Stomach (tissue), 19 donors: ENCODE measurements at places on chromosomes 2 and 18.
A peak's percentile ranks its signal among the peaks of the same experiment; 100 is the strongest.

DNA sequence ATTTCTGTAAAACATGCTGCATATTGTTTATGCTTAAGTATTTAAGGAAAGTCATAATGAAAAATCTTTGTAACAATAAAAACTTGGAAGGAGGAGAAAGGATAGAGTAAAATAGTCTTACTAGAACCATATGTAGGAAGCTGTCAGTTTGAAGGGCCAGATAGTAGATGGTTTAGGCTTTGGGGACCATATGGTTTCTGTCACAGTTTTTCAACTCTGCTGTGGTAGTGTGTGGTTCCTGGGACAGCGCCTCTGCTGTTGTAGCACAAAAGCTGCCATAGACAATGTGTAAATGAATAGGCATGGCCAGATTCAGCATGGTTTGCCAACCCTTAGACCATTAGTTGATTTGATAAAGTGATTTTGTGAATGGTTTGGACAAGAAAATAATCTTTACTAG, 75.5 kb downstream of the SLC39A10 start:
- DNase-seq: no peak

DNA sequence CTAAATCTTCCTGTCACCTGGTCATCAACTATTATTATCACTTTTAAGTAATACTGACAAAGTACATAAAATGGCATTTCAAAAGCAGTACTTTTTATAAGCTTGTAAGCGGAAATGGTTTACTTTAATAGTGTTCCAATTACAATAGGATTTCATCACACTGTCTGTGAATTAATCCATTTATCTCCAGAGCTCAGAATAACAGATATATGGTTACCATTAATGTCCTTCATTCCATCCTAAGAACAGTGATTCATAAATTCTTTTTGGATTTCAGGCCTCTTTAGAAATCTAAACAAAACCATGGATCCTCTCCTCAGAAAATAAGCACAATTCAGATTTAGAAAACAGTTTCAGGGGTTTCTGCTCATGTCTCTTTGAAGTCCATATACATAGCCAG, 68.4 kb downstream of the PID1 start:
- DNase-seq: no peak

DNA sequence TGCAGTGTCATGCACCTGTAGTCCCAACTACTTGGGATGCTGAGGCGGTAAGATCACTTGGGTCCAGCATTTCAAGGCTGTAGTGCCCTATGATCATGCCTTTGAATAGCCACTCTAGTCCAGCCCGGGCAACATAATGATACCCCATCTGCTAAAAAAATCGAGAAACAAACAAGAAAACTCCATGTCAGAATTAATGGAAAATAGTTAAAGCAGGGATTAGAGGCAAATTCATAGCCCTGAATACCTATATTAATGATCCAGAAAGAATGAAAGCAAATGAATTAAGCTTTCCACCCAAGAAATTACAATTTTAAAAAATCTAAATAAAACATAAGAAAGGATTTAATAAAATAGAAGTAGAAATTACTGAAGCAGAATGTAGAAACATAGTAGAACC, 143.0 kb downstream of the MYO3B start:
- no peak for DNase-seq

GRCh38 chr2:40208463-40208862, 243.4 kb downstream of the SLC8A1 start:
- no peak for DNase-seq

- no peak for DNase-seq
Observed at GRCh38 chr18:48872234-48873145, 78.3 kb downstream of the SMAD7 start.

- DNase-seq: peak; percentile 42
Observed at GRCh38 chr2:29066997-29067605, 7.2 kb downstream of the PCARE start.

DNA sequence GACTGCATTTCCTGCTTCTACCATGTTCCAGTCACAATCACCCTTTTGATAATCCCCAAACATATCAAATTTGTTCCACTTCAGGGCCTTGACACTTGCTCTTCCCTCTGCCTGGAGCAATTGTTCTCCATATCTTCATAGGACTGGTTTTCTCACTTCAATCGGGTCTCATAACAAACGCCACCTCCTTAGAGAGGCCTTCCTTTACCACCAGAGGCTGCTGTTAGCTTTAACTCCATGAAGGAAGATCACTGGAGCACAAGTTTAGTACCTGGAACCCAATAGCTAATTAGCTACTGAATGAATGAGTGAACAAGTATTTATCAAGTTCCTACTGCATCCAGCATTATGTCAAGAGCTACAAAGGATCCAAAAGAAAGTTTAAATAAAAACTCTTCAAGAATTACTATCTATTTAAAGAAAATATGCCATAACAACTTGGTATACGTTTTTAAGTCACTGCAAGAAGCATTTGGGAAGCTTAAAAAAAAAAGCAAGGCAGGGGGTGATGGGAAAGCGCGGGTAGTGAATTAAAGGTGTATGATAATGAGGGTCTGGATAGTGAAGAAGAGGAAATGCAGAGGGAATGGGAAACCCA, 58.8 kb downstream of the BAZ2B start:
- peak; percentile 59 for DNase-seq

DNA sequence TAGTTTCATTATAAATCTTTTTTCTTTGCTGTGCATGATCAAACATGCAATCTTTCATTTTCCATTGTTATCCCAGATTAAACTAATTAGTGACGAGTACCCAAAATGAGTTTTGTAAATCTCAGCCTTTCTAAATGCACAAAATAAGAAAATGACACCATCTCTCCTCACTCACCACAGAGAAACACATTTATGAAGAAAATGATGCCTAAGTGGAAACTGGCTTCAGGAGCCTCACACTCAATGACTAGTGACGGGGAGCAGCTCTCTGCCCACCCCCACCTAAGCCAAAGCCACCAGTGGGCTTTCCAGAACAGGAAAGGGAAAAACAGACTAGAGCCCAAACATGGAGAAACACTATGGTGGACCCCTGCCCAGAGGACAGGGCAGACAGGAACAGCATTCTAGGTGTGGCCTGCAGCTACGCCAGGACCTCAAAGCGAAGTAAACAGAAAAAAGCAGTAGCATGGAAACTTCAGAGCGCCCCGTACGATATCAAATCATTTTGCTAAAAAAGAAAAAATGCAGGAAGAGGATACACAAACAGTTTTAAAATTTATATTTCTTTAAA, 113.5 kb downstream of the RBMS1 start:
- DNase-seq: no peak

DNA sequence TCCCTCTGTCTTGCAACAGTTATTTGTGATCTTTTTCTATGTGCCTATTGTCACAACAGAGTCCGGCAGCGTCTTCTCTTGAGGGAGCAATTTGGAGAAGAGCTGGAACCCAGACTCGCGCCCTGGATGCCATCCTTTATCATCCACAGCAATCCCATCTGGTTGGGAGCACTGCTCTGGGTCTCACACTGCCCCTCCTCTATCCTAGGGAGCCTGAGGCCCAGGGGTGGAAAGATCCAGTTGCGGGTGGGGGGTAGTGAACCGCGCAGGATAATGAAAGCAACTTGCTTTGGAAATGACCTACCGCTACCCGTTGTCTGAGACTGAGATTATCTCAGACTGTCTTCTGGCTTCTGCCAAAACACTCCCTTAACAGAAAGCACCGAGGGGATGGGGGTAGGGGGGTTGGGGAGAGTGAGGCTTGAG, 713 bp downstream of the WBP1 start:
- DNase-seq: no peak

- no peak for DNase-seq
Observed at GRCh38 chr2:191995285-191995684, 148.4 kb upstream of the CAVIN2 start.
